Smooth muscle cell of the pulmonary artery (primary cell): ENCODE measurements at places on chromosomes 5 and 9. TPM values are rescaled to one million over a fixed set of nuclear protein-coding genes. Genes with fewer than 3 reads are reported as not detected.

ROR2 gene
- total RNA-seq, result 2.0 TPM in 1 of 2 replicates, not detected in the other

GFRA3 gene
- 0.03 TPM in 1 of 2 replicates, not detected in the other for total RNA-seq

LRRC19 gene
- not detected in 2 replicates for total RNA-seq

ZNF618 gene
- 10.4 and 13.2 TPM in 2 replicates for total RNA-seq

HTR4 gene
- 0.07 and 3.3 TPM in 2 replicates for total RNA-seq

PRRT1B gene
- not detected in 2 replicates for total RNA-seq

FAM240B gene
- total RNA-seq, result not detected in 2 replicates

HAPLN1 gene
- 31.9 and 144 TPM in 2 replicates for total RNA-seq

FOXD4L4 gene
- total RNA-seq, result 0.17 and 0.20 TPM in 2 replicates

TICAM2 gene
- total RNA-seq, result 4.3 and 4.8 TPM in 2 replicates

FAM200C gene
- total RNA-seq, result 4.5 and 7.2 TPM in 2 replicates

FBXL7 gene
- total RNA-seq, result 6.3 and 7.3 TPM in 2 replicates

SHB gene
- total RNA-seq, result 31.1 and 37.4 TPM in 2 replicates

ARRDC1 gene
- 13.4 and 20.2 TPM in 2 replicates for total RNA-seq

PCDHGB1 gene
- total RNA-seq, result 2.2 and 3.8 TPM in 2 replicates

CNTFR gene
- 0.07 TPM in 1 of 2 replicates, not detected in the other for total RNA-seq

SCAMP1 gene
- 107 and 118 TPM in 2 replicates for total RNA-seq

COL5A1 gene
- total RNA-seq, result 659 and 898 TPM in 2 replicates

GDA gene
- total RNA-seq, result 0.13 TPM in 1 of 2 replicates, not detected in the other

SRP19 gene
- total RNA-seq, result 39.0 and 39.9 TPM in 2 replicates

HRH2 gene
- total RNA-seq, result 0.39 and 0.73 TPM in 2 replicates

AOPEP gene
- total RNA-seq, result 82.7 and 84.2 TPM in 2 replicates

TGFBR1 gene
- total RNA-seq, result 65.7 and 79.8 TPM in 2 replicates

CYLC2 gene
- not detected in 2 replicates for total RNA-seq

CDH6 gene
- total RNA-seq, result 91.5 and 216 TPM in 2 replicates

MED22 gene
- total RNA-seq, result 18.7 and 25.5 TPM in 2 replicates

INSL4 gene
- total RNA-seq, result not detected in 2 replicates

MYO10 gene
- 58.3 and 127 TPM in 2 replicates for total RNA-seq

PCDHGA6 gene
- 5.3 and 6.7 TPM in 2 replicates for total RNA-seq

ALAD gene
- 46.7 and 48.6 TPM in 2 replicates for total RNA-seq
